ENCODE measurements at places on chromosomes 13 and 19. TPM values are rescaled to one million over a fixed set of nuclear protein-coding genes. Genes with fewer than 3 reads are reported as not detected.

Gene SPC24
- total RNA-seq = 1.1 TPM

Gene SBK3
- 1.8 TPM for total RNA-seq

Gene FFAR1
- not detected for total RNA-seq

Gene CRX
- not detected for total RNA-seq

Gene FAM124A
- total RNA-seq = 3.9 TPM

GRCh38 chr19:41189425-41190065 lies 3.5 kb upstream of the CYP2S1 start:
- DNase-seq = no peak
- H3K4me1 ChIP-seq = peaks cover 22% of the 10 kb centered on the region
- H3K27me3 ChIP-seq = peaks cover 7% of the 10 kb centered on the region
- no peaks in the 10 kb centered on the region for H3K36me3 ChIP-seq
- H3K27ac ChIP-seq = no peak overlapping the region

DNA sequence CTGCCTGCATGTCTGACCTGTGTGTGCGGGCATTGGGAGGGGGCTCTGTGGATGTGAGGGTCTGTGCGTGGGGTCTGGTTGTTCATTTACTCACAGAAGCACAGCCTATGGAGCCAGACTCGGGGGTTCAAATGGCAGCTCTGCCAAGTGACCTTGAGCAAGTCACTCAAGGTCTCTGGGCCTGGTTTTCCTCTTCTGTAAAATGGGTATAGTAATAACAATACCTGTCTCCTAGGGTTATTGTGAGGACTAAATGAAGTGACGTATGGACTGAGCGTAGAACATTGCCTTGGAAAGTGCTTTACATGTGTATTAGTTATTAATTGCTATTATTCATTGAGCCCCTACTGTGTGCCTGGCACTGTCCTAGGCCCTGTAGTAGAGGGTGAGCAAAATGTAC lies 24.4 kb downstream of the CKM start:
- DNase-seq = no peak
- H3K36me3 ChIP-seq = peaks cover 22% of the 10 kb centered on the region
- no peaks in the 10 kb centered on the region for H3K4me1 ChIP-seq
- H3K27ac ChIP-seq = no peak overlapping the region

- peak overlapping the region; percentile 90 for H3K4me3 ChIP-seq
- no peak for DNase-seq
- H3K27ac ChIP-seq = peak overlapping the region; percentile 47
- peaks cover 15% of the 10 kb centered on the region for H3K4me1 ChIP-seq
Observed at GRCh38 chr19:58545286-58546018, 1.6 kb downstream of the TRIM28 start.

DNA sequence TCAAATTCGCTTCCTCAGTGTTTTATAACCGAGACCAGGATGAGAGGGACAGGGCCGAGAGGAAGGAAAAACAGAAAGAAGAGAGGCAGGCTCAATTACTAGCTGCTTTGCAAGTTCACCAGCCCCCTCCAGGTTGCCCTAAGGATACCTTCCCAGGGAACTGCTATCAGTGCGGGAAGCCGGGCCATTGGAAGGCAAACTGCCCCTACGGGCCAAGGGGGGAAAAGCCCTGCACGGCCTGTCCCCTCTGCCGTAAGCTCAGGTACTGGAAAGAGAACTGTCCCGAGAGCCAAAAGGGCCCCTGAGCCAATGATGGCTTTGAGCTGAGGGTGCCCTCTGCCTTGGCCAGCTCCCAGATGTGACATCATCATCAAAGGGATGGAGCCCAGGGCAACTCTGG lies 3.2 kb upstream of the ERVV-1 start:
- no peaks in the 10 kb centered on the region for H3K36me3 ChIP-seq
- DNase-seq = no peak
- no peaks in the 10 kb centered on the region for H3K27me3 ChIP-seq
- no peaks in the 10 kb centered on the region for H3K4me1 ChIP-seq
- H3K4me3 ChIP-seq = no peak overlapping the region
- H3K27ac ChIP-seq = no peak overlapping the region

DNA sequence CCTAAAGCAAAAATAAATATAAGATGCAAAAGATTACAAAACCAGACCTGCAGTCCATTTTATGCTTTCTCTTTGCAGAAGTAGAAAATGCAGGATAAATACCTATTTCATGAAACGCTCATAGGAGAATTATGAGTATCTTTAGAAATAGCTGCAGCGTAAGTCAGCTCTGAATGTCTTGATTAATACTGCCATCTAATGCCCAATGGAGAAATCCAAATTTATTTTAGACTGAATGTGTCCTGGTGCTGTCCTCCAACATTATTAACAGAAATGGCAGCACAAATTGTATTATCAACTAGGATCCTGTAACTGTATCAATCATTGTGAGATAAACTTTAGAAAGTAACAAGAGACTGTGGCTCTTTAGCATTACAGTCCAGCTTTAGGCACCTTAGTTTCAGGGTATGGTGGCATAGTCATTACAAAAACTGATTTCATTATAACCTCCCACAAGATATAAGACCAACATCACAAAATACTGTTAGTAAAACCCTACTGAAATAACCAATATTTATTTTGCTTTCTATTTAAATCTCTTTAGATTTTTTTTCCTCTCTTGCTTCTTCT lies 162.1 kb upstream of the MIR17HG start:
- H3K27me3 ChIP-seq = no peaks in the 10 kb centered on the region
- no peak for DNase-seq
- H3K4me3 ChIP-seq = no peak overlapping the region
- H3K4me1 ChIP-seq = no peaks in the 10 kb centered on the region

- peak; percentile 72 for DNase-seq
- no peak overlapping the region for H3K27ac ChIP-seq
- no peak overlapping the region for H3K4me3 ChIP-seq
- no peaks in the 10 kb centered on the region for H3K27me3 ChIP-seq
- no peaks in the 10 kb centered on the region for H3K4me1 ChIP-seq
Observed at GRCh38 chr19:16778796-16779411, 50.3 kb upstream of the SIN3B start.

DNA sequence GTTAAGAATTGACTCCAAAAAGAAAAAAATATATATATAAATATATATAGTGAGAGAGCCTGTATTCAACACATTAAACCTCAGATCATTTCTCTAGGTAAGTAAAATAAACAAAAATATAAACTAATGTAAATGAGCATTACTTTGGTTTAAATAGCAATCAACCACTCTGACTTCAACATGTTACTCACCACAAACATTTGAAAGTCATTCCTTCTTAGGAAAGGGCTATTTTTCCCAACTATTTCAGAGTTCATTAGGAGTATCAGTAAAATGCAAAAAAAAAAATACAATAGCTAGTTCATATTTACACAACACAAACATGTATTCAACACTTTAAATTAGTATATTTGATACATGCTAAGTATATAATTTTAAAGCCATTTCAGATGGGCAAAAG lies 40.5 kb downstream of the KLF12 start:
- no peaks in the 10 kb centered on the region for H3K4me1 ChIP-seq
- DNase-seq = no peak
- no peak overlapping the region for H3K27ac ChIP-seq

DNA sequence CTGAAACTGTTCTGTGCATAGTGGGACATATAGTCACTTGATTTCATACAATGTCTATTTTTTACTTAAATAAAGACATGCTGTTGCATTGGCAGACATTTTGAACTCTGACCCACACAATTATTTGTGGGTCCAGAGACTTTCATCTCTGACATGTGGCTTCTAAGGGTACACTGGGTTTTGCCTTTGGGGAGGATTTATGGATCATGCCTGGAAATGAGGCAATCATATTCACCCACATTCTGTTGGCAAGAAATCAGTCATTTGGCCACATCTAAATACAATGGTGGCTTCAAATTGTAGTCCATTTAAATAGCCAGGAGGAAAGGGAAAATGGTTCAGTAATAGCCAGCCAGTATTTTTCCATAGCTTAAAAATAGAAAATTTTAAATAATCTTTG lies 238.3 kb upstream of the KLF12 start:
- H3K27ac ChIP-seq = no peak overlapping the region
- DNase-seq = no peak
- no peak overlapping the region for H3K4me3 ChIP-seq
- no peaks in the 10 kb centered on the region for H3K27me3 ChIP-seq
- H3K36me3 ChIP-seq = no peaks in the 10 kb centered on the region
- no peaks in the 10 kb centered on the region for H3K4me1 ChIP-seq

DNA sequence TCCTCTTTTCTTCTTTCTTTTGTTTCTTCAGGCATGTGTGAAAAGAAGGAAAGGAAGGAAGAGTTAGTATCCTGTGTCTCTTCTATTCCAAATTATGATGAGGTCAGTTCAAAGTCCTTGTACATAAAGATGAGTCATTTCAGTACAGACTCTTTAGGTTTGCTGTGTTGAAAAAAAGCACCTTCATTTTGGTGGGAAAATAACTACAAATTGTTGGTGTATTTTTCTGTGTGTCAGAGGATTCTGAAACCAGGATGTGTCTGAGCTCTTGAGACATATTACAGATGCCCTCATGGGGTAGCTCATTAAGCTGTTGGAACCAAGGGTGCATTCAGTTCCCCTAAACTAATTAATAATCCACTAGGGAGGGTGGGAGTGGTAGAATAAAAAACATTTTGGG lies 5.8 kb upstream of the HSPH1 start:
- no peaks in the 10 kb centered on the region for H3K27me3 ChIP-seq
- H3K4me3 ChIP-seq = no peak overlapping the region
- no peak for DNase-seq
- no peaks in the 10 kb centered on the region for H3K36me3 ChIP-seq
- peaks cover 5% of the 10 kb centered on the region for H3K4me1 ChIP-seq

GRCh38 chr13:80547885-80548825 lies 207.2 kb upstream of the SPRY2 start:
- no peaks in the 10 kb centered on the region for H3K27me3 ChIP-seq
- H3K4me3 ChIP-seq = no peak overlapping the region
- no peaks in the 10 kb centered on the region for H3K36me3 ChIP-seq
- no peak overlapping the region for H3K27ac ChIP-seq

- DNase-seq = peak; percentile 87
- H3K4me3 ChIP-seq = peak overlapping the region; percentile 70
- peak overlapping the region; percentile 47 for H3K27ac ChIP-seq
- H3K36me3 ChIP-seq = no peaks in the 10 kb centered on the region
Observed at GRCh38 chr13:52850396-52851136, 2.1 kb upstream of the PCDH8 start.

GRCh38 chr19:1931445-1931844 lies 9.5 kb upstream of the CSNK1G2 start:
- no peaks in the 10 kb centered on the region for H3K36me3 ChIP-seq
- peaks cover 8% of the 10 kb centered on the region for H3K4me1 ChIP-seq
- H3K4me3 ChIP-seq = no peak overlapping the region

DNA sequence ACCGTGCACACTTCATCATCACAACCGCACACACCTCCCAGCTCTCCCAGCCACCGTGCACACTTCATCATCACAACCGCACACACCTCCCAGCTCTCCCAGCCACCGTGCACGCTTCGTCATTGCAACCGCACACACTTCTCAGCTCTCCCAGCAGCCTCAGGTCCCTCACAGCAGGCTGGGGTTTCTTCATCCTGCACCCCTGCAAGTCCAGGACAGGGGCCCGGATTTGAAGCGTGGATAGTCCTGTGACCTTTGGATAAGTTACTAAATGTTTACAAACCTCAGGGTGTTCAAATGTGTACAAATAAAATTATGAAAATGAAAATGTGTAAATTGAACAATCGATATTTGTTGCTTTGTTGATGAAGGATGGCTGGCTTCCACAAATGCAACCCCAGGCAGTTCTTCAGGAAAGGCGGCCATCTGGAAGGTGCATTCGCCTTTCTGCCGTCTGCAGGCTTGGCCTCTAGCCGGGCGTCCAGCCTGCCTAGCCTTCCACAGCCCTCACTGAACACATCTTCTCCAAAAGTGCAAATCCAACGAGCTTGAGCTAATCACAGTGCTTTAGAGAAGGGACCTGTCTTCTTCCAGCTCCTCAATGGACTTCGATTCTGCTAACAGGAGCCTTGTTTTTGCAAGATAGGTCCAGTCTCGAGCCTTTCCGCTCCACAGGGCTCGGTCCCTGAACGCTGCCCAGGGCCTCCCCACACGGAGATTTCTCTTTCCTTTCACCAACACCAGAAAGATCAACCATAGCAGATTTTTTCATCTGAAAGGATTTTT lies 74.2 kb downstream of the SPACA7 start:
- H3K27me3 ChIP-seq = peaks cover 8% of the 10 kb centered on the region
- H3K36me3 ChIP-seq = no peaks in the 10 kb centered on the region
- no peak overlapping the region for H3K27ac ChIP-seq
- no peaks in the 10 kb centered on the region for H3K4me1 ChIP-seq
- no peak overlapping the region for H3K4me3 ChIP-seq

DNA sequence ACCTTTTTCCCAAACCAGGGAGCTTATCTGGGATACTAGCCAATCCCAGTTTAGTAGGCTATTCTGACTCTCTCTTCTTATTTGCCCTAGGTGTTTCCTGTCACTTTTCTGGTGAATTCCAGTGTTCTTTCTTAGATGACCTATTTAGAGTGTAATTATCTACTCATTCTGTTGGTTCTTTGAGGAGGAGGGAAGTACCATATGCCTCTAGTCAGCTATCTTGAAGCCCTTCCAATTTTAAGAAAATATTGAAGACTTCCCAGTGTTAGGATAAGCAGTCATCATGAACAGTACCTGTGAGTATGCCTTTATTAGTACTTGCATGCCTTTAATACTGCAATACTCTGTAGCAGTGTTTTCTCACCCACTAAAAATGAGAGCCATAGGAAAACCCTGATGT lies 724.3 kb upstream of the SLITRK1 start:
- no peak for DNase-seq
- no peaks in the 10 kb centered on the region for H3K36me3 ChIP-seq
- H3K27ac ChIP-seq = no peak overlapping the region
- H3K4me1 ChIP-seq = no peaks in the 10 kb centered on the region
- H3K4me3 ChIP-seq = no peak overlapping the region

DNA sequence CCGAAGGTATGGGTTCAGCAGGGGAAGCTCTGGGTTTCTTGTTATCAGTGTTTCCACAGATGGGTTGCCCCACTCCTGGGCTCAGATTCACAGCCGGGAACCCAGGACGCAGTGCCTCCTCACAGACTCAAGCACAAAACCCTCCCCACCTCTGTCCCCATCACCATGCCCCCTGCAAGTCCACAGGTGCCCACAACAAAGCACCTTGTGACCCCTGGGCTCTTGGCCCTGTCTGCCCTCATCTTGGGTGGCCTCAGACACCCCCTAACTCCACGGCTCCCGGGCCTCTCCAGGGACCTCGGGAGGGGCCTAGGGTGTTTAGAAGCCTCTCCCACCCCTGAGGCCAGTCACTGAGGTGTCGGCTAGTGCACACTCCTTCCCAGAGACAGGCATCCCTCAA lies 231.7 kb downstream of the TUBA3C start:
- no peaks in the 10 kb centered on the region for H3K27me3 ChIP-seq
- peak; percentile 60 for DNase-seq
- H3K36me3 ChIP-seq = no peaks in the 10 kb centered on the region
- H3K4me3 ChIP-seq = no peak overlapping the region
- H3K27ac ChIP-seq = no peak overlapping the region

GRCh38 chr19:827710-828321 lies at the start of gene AZU1:
Gene AZU1 (plus strand): TSS chr19:827837. CDS start chr19:827847, 10 bp downstream.
- H3K4me1 ChIP-seq = peaks cover 4% of the 10 kb centered on the region
- no peaks in the 10 kb centered on the region for H3K36me3 ChIP-seq
- H3K27me3 ChIP-seq = peaks cover 15% of the 10 kb centered on the region
- no peak within 1 kb of the TSS for H3K4me3 ChIP-seq
- peak; percentile 74 for DNase-seq
- no peak within 1 kb of the TSS for H3K27ac ChIP-seq

- peaks cover 41% of the 10 kb centered on the region for H3K4me1 ChIP-seq
- H3K27ac ChIP-seq = no peak overlapping the region
- peaks cover 5% of the 10 kb centered on the region for H3K27me3 ChIP-seq
- DNase-seq = peak; percentile 82
- H3K36me3 ChIP-seq = no peaks in the 10 kb centered on the region
- peak overlapping the region; percentile 87 for H3K4me3 ChIP-seq
Observed at GRCh38 chr19:40466219-40466984, 399 bp upstream of the SPTBN4 start.

- H3K27me3 ChIP-seq = peaks cover 4% of the 10 kb centered on the region
- H3K36me3 ChIP-seq = no peaks in the 10 kb centered on the region
- no peaks in the 10 kb centered on the region for H3K4me1 ChIP-seq
- H3K4me3 ChIP-seq = no peak overlapping the region
- no peak for DNase-seq
Observed at GRCh38 chr19:41744850-41745249, 10.5 kb upstream of the CEACAM6 start.
